ENCODE measurements at places on chromosomes 4 and X.
A peak's percentile ranks its signal among the peaks of the same experiment; 100 is the strongest.

DNA sequence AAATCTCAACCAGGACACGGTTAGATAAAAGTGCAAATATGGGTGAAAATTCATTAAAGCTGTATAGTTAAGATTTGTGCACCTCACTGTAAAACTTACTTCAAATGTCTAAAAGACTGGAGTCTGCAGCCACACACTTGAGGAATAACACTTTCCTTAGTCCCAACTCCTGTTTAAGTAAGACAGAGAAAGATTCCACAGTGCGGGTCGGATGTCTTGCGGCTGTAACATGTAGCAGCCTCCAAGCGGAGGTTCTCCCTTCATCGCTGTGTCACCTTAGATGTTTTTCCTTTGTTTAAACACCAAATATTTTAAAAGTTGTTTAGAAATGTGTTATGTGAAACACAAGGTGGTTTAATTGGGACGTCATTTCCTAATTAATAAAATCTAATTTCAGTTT, 905 bp upstream of the MAEA start:
- DNase-seq = no peak

- DNase-seq = no peak
Measured at GRCh38 chr4:15116509-15117079, 114.3 kb downstream of the CPEB2 start.

GRCh38 chrX:153609917-153610835, 11.2 kb upstream of the CCNQ start:
- peak; percentile 56 for DNase-seq

GRCh38 chr4:141860974-141861373, 224.6 kb downstream of the IL15 start:
- no peak for DNase-seq

DNA sequence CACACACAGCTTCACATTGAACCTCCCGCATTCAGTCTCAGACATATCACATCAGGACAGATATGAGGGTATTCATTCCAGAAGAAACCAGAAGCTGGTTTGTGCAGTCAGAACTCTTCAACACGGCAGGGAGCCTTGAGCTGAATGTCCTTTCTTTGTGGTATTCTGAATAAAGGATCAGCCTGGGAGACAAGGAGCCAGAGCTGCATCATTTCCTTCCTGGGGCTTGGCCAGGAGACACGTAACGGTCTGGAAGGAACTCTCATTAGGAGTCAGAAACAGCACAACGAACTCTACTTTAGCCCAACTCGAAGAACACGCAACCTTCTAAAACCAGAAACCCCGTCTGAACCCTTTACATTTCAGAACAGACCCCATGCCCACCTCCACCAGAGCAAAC, 46.4 kb downstream of the KDR start:
- DNase-seq = no peak

DNA sequence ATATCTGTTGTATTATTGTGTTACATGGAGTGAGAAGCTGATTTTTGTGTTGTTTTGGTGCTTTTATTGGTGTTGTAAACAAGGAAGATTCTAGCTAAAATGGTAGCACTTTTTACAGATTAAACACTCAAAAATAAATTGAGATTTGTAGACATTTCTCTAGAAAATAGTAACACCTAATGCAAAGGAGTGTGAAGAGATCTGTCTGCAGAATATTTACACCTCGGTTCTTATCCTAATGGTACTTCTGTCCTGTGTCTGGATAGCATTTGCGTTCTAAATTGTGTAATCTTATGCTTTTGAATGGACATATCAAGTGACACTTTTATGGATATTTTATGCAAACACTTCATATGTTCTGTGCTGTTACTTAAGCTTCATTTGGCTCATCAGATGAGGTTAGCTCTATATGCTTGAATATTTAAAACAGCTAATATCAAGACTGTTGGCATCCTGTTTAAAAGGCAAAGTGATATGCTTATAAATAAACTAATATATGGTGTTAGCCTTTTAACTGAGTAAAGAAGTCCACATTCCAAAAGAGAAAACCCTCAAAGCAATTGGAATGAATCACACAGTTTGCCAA, 6.0 kb downstream of the PCDH7 start:
- DNase-seq = no peak

GRCh38 chr4:10722957-10723356, 38.4 kb upstream of the CLNK start:
- DNase-seq = no peak

- DNase-seq = no peak
Measured at GRCh38 chr4:150212485-150212884, 134.2 kb downstream of the DCLK2 start.

GRCh38 chr4:80587871-80588385, 252.4 kb downstream of the CFAP299 start:
- no peak for DNase-seq

DNA sequence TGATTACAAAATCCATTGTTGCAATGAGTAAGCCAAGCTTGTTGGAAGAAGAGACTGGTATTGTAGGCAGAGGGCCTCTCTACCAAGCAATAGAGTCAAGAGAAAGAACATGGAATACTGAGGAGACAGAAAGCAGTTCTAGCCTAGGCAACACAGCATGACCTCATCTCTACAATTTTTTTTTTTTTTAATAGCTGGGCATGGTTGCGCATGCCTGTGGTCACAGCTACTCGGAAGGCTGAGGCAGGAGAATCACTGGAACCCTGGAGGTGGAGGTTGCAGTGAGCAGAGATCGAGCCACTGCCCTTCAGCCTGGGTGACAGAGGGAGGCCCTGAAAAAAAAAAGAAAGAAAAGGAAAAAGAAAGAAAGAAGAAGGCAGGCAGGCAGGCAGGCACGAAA, 11.7 kb upstream of the ZBTB33 start:
- DNase-seq = no peak

- DNase-seq = no peak
Measured at GRCh38 chr4:92529510-92529909, 225.7 kb downstream of the GRID2 start.

GRCh38 chr4:78518561-78518960, 33.0 kb upstream of the ANXA3 start:
- DNase-seq = no peak

- no peak for DNase-seq
Measured at GRCh38 chr4:76784237-76784636, 113.7 kb downstream of the SOWAHB start.

GRCh38 chr4:123823244-123823643, 426.6 kb downstream of the SPRY1 start:
- no peak for DNase-seq

GRCh38 chrX:108217876-108218275, 126.3 kb downstream of the ATG4A start:
- no peak for DNase-seq

DNA sequence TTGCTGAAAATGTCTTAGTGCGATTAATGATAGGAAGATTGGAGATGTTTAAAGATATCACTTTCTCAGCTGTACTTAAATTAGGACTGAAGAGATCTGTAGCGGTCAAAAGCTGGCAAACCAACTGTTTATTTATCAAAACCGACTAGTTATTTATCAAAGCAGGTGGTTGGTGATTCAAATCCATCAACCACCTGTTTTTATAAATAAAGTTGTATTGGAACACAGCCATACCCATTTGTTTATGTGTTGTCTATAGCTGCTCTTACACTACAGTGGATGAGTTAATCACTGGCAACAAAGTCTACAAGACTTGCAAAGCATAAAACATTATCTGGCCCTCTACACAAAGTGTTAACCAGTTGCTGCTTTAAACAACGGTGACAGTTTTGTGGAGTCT, 76.8 kb downstream of the IL15 start:
- DNase-seq = no peak

- no peak for DNase-seq
Measured at GRCh38 chrX:45172890-45173289, 27.8 kb downstream of the DIPK2B start.

- no peak for DNase-seq
Measured at GRCh38 chr4:166823848-166824247, 410.4 kb downstream of the SPOCK3 start.

DNA sequence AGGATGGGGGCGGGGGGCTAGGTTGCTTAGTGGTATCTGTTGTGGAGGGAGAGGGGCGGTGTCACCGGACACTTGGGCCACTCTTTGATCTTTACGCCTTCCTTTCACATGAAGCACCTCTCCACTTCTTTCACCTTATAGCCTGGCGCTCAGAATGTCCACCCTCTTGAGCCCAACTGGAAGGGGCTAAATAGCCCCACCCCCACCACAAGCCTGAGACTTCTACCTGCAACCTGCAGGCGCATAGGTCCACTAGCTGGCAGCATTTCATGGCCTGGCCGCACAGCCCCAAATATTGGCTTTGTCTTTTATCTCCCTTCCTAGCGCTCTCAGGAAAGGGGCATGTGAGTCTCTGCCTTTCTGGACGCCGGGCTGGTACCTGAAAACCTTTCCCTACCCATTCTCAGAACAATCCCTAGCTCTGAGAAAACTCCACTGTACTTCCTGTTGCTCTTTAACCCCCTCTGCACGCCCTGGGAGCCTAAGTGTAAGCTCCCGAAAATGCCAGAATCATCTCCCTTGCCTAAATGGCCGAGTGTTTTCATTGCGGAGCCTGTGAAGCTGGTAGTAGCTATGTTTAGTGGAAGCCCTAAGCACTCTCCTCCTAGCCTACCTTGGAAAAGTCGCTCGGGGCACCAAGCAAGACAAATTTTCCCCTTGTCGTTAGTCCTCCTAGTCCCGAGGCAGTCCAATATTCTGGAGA, 1.2 kb upstream of the TRPC5 start:
- no peak for DNase-seq

GRCh38 chrX:121579016-121579760, 531.8 kb downstream of the GLUD2 start:
- DNase-seq = no peak

GRCh38 chr4:156472624-156473023, 499.0 kb downstream of the PDGFC start:
- no peak for DNase-seq

GRCh38 chr4:3369781-3370674, 71.7 kb upstream of the HGFAC start:
- no peak for DNase-seq

- no peak for DNase-seq
Measured at GRCh38 chr4:2599304-2599654, 62.8 kb downstream of the FAM193A start.

GRCh38 chrX:19724409-19724808, 163.0 kb downstream of the SH3KBP1 start:
- DNase-seq = no peak

GRCh38 chrX:25805744-25806143, 332.4 kb upstream of the MAGEB18 start:
- no peak for DNase-seq

DNA sequence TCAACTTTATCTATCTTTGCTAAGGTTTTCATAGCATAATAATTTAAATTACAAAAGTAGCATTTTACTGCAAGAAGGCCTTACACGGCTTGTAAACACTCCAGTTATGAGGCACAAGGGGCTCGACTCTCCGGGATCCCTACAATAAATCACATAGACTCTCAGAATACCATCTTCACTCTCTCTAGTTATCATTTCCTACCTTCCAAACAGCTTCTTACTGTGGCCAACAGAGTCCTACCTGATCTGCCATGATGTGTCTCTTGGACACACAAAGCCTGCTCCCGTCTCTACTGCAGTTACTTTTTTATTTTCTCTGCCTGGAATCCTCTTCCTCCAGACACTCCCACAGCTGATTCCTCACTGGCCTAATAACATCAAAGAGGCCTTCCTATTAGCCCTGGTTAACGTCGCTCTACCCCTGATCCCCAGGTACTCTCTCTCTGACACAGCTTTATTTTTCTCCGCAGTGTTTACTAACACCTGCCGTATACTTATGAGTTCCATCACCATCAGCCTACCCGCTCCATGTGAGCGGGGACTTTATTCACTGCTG, 559.6 kb upstream of the DIPK2B start:
- DNase-seq = no peak

- DNase-seq = no peak
Measured at GRCh38 chr4:85866508-85866907, 391.6 kb downstream of the ARHGAP24 start.

- DNase-seq = no peak
Measured at GRCh38 chrX:125131164-125131563, 188.5 kb upstream of the TEX13C start.
